ENCODE measurements at places on chromosomes 1 and 21.
A peak's percentile ranks its signal among the peaks of the same experiment; 100 is the strongest.

DNA sequence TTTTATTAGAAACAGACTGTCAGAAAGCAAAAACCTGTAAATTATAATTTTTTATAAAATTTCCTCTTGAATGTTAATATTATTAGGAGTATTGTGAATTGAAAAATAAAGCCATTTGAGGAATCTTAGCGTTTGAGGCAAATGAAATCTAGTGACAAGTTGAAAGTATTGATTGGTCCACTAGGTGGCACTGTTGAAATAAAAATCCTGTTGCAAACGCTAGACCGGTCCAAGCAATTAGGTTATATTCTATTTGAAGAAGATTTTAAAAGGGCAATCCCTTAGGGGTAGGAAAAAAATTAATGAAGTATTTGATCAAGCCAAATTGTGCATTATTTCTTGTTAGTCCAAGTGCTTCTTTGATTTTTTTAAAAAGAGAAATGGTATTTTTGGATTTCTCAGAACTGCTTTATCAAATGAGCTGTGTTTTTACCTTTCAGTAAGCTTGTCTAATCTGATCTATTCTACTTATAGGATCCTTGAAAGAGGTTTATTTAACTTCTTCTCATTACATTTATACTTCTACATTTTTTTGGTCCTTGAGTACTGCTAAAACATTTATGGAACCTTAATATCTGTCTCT lies 57.7 kb downstream of the ATG4C start:
- DNase-seq = no peak

DNA sequence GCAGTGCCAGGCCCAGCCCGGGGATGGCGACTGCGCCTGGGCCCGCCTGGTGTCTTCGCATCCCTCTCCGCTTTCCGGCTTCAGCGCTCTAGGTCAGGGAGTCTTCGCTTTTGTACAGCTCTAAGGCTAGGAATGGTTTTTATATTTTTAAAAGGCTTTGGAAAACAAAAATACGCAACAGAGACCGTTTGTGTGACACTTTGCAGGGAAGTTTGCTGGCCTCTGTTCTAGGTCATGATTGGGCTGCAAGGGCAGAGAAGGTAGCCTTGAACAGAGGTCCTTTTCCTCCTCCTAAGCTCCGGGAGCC lies 719 bp downstream of the SOD1 start:
- DNase-seq = no peak

DNA sequence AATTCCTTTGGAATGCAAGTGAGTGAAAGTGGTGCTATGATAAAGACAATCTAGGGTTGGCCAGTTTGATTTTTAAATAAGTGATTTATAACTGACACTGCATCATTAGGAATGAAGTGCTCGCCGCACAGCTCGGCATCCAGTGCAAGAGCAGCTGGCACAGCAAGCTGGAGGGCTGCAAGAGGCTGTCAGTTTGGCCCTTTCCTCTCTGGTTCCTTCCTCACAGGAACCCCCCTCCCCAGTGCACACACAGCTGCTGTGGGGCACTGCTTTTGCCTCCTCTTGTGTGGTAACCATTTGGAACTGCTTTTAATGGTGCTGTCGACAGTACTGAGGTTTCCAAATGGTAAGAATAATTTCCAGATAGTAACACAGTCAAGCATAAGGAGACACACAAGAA lies 10.4 kb upstream of the BCAR3 start:
- DNase-seq = no peak

DNA sequence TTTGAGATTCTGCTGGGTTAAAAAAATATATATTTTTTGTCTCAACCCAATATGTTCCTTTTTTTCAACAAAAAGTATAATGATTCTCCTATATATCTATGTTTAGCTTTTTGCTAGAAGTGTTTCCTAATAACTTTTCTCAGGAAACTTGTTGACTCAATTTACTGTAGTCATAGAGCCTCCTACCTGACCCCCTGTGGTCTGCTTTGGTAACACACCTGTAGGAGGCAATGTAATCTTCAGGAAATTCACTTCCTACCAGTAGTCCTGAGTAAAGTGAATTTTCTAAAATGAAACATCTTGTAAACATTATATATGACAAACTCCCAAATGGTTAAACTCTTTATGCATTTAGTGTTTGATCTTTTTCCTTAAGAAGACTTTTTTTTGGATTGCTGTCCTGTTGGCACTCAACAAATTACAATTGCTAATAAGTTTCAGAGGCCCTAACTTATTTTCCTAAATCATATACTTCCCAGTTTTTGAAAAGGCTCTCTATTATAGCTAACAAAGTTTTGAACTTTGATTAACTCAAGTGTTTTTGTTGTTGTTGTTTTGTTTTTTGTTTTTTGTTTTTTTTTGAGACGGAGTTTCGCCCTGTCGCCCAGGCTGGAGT lies 118.3 kb downstream of the OLFML2B start:
- no peak for DNase-seq

- DNase-seq = no peak
Measured at GRCh38 chr1:180057883-180058396, 96.7 kb upstream of the QSOX1 start.

GRCh38 chr21:38438462-38438893 lies 59.8 kb downstream of the ERG start:
- peak; percentile 59 for DNase-seq

- no peak for DNase-seq
Measured at GRCh38 chr1:182664296-182664695, 20.1 kb downstream of the RGS8 start.

DNA sequence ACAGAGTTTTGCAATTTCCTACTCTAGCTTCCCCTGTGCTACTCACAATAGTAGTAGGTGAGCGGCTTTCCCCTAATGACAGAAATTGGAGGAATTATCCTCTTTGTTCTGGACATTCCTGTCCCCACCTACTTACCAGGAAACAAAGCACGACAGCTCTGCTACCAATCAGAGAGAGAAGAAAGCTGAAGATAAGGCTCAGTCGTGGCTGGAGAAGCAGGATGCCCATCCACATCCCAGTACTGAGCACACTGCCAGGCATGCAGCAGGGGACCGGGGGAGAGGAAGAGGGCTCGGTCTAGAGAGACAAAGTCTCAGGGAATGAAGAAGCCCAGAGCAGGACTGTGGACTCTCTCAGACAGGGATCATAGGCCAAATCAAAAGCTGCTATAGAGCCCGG lies 134.1 kb upstream of the KRTAP19-8 start:
- no peak for DNase-seq

GRCh38 chr1:38918568-38918967 lies 23.1 kb downstream of the RHBDL2 start:
- no peak for DNase-seq

GRCh38 chr1:210394281-210394821 lies 65.6 kb downstream of the HHAT start:
- peak; percentile 52 for DNase-seq

- no peak for DNase-seq
Measured at GRCh38 chr1:223653015-223653414, 12.5 kb downstream of the CAPN8 start.

DNA sequence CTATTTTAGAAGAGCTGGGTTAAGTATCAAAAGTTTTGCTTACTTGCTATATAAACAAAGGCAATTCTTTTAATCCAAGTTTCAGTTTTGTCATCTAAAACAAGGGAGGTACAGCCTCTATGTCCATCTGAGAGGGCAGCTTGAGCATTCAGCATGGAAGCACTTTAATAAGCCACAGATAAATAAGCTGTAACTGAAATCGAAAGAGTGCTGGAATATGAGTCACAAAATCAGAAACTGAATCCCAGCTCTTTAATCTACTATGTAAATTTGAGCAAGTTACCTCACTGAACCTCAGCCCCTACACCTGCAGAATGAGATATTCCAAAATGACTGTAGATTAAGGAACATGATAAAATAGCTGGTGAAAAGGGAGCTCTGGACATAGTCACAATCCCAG lies 80.0 kb upstream of the HP1BP3 start:
- DNase-seq = no peak

DNA sequence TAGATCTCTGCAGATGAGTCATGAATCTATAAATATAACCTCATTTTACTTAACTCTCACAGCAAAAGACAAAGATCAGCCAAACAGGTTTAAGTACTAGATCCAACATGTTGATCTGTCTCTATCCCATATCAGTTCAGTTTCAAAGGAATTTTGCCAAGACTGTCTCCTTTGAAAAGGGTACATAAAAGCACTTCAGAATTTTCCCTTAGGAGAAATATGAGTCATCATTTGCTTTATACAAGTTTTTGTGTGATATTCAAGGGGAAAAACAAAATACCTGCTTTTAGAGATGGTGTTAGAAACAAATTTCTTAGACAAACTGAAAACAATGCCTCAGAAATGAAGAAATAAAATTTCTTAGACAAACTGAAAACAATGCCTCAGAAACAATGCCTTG lies 73.5 kb upstream of the LRRC7 start:
- DNase-seq = no peak

- no peak for DNase-seq
Measured at GRCh38 chr1:230264342-230264741, 161.8 kb downstream of the PGBD5 start.

DNA sequence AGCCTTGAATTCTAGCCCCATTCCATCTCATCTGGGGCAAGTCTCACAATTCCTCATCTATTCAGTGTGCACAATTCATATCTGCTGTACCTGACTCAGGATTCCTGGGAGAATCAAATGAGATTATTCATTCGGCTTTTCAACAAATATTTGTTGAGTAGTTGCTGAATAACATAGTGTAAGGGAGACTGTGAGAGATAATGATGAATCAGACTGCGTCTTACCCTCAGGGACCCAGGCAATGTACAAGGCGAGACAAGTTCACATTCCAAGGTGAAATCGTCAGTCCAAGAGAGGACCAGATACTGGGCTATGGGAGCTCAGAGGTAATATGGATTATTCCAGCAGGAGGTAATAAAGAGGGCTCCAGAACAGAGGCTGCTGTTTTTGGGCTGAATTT lies 67.8 kb upstream of the SMYD2 start:
- no peak for DNase-seq

DNA sequence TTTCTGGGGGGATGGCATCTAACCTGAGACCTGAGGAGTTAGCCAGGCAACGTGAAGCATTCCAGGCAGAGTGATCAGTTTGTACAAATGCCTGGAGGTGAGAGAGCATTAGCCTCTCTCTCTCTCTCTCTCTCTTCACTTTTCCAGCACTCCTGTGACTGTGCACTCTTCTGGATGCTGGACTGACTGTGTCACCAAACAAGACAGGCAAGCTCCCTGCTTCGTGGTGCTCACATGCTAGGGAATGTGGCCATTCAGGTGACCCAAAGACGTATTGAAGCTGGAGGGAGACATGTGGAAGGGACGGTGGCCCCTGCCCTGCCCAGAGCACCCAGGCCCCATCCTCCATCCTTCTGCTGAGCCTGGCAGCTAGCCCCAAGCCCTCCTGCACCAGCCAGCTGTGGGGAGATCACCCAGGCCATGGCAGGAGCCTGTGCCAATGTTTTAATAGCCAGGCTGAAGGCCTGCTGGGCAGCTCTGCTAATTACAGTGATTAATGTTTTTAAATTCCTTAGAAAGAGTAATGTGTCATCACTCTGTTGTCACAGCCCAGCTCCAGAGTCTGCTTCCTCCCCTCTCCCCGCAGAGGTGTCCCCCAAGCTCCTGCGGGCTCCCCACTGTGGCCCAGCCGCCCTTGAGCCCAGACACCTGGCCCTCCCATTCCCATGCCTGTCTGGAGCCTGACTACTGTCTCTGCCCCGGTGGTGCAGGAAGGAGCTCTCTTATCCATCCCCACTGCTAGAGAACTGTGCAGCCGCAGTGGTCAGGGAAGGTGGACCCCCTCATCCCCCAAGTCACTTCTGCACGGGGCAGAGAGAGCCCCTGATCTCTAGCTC lies 48.9 kb downstream of the UBIAD1 start:
- no peak for DNase-seq

DNA sequence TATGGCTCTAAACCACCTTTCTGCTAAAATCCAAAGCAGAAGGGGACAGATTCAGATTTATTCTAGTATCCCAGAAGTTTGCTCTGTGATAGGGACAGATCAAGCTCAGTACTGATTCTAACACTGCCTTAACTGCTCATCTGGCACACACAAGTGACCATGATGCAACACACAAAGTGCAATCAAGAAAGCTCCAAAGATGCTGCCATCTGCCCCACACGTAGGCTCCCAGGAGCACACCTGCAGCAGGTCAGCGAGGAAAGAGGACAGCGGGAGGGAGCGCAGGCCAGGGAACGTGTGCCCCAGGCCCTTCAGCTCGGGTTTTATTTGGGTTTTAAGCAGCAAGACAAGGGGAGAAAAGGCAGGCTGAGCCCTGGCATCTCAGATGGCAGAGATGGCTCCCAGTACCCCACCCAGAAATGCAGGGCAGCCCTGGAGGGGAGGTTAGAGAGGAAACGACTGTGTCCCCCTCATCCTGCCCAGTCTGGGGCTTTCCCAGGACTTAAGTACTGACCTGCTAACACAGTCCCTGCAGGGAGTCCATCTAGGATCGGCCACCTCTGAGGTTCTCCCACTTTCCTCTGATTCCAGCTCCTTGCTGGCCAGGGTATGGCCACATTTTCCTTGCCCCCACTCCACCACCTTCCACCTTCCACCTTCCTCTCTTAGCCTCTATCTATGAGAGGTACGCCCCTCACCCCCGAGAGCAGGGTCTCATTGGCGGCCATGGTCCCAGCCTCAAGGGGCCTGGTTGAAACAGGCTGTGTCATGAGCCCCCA lies 1.2 kb downstream of the TRIM11 start:
- no peak for DNase-seq

DNA sequence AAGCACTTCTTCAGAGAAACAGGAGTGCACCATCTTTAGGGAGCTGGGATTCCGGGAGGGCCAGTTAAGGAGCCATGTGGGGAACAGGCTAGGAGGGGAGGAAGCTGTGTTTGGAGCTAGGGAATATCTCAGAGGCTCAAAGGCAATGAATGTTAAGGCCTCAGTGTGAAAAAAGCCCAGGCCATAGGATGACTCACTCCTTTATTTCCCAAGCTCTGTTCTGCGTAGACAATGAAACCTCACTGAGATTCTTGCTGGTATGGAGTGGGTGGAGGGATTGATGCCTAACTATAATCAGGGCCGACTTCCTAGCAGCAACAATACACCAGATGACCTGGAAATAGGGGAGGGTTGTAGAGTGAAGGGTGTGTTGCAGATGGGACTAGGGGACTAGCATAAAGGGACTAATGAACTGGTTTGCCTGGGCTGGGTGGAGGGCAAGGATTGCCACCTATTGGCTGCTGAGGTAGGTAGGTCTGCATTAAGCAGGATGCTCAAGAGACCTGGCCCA lies 2.1 kb downstream of the GNAT2 start:
- no peak for DNase-seq

- DNase-seq = no peak
Measured at GRCh38 chr21:38264571-38264970, 7.8 kb downstream of the KCNJ15 start.

DNA sequence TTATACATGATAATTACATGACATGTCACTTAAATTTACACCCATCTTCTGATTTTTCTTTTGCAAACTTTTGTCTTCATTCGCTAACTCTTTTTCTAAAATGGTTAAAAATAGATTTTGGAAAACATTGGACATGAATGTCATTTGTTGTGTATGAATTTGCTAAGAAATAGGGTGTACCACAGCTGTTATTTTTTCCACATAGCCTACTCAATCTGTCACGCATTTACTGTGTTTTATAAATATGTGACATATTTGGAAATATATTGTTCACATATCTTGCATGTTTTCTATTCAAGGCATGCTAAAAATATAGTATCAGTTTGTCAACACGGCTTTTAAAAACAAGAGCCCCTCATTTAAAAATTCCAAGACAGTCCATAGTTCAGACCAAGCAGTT lies 47.9 kb upstream of the TARBP1 start:
- no peak for DNase-seq
